ENCODE measurements at places on chromosomes 1 and 21.

DNA sequence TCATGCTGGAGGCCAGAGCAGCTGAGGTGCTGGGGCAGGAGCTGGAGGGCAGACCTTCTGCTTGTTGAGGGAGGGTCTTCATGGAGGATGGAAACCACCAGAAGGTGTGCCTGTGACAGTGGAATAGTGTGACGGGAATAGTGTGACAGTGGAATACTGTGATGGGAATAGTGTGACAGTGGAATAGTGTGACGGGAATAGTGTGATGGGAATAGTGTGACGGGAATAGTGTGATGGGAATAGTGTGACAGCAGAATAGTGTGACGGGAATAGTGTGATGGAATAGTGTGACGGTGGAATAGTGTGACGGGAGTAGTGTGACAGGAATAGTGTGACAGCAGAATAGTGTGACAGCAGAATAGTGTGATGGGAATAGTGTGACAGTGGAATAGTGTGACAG lies 325.1 kb downstream of the HHAT start:
- peak; percentile 3 for DNase-seq

DNA sequence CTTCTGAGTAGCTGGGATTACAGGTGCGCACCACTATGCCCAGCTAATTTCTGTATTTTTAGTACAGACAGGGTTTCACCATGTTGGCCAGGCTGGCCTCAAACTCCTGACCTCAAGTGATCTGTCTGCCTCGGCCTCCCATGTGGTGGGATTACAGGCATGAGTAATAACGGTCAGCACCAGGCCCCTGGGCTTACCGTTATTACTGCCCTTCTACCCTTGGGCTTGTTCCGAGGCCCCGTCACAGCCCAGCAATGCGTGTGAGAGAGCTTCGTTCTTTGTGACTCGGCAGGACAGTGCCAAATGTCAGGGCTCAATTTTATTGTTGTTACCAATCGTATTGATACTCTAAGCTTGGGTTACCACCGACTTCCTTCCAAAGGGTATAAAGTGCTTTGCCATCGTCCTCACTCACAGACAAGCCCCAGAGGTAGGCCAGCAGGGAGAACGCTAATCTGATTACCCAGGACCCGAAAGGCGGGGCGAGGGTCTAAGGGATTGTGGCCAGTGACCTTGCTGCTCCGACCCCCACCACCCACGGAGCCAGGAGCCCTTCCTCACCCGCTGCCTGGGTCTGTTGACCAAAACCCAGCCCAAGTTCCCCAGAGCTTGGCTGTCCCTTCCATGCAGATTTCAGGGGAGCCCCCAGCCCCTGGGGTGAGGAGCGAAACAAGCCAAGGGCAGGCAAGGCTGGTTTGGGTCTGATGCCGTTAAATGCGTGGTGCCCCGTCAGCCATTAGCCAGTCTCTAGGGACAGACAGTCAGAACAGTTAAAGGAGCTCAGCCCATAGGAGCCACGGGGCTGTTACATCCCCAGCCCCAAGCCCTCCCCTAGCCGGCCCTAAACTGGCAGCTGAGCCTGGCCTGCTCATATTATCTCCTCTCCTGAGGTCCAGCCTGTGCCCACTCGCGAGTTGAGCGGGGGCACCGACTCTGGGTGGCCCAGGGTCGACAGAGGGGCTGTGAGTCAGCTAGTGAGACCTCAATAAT lies 54.9 kb upstream of the CASZ1 start:
- DNase-seq: no peak

DNA sequence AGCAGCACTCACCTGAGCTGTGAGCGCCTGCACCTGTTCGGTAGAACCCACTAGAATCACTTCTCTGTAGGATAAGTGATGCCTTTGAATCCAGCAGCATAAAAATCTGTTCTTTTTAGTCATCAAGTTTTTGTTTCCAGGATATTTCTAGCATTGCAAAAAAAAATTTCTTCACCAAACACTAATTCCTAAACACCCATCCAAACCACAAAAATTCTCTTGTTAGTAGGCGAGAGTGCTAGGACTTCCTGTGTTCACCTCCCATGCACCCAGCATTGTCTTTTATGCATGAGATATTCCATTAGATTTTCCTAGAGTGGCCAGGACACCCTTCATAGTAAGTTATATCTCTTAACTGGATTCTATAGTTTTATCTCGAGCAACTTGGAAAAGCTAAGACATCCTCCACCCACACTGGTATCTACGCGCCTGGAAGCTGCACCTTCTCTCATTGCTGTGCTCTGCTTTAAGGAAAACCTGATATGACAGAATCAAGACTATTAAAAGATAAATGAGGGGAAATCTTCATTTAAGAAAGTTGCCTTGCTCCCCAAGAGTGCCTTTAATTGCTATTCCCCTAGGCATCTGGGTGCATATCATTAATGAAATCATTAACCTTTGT lies 12.3 kb downstream of the SERTAD4 start:
- no peak for DNase-seq

- no peak for DNase-seq
Observed at GRCh38 chr1:164765557-164765956, 206.6 kb downstream of the PBX1 start.

DNA sequence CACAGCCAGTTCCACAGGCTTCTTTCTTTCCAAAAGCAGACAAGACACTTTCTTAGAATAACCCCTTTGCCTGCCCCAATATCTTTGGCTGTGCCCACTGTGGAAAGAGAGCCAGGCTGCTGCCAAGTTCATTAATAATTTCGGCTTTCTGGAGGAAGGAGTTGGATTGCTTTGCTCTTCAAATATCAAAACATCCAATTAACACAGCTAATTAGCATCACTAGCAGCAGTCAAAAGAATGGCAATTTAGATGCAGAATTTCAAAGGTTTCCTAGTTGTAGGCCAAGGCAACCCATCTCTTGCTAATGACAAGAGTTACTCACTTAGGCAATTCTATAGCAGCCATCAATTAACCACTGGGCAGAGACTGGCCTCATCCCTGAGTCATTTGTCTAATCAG lies 91.0 kb upstream of the SPATA6 start:
- DNase-seq: no peak

DNA sequence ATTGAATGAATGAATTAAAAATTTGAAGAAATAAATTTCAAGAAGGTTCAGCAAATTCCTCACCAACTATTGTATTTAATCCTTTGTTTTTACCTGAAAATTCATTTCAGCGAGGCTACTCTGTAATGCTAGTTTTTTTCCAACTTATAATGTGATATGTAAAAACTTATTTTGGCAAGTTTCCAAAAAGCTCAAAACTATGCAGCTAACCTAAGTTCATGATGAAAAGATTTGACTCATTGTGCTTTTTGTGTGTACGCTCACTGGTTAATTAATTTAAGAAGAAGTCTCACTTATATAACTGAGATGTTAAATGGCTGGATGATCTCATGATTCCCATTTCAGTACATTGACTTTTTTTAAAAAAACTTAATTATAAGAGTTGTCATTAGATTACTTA lies 196.0 kb upstream of the SAMSN1 start:
- DNase-seq: no peak

- peak; percentile 75 for DNase-seq
Observed at GRCh38 chr21:45102391-45102932, 28.1 kb downstream of the ADARB1 start.
